ENCODE measurements at places on chromosomes 2 and 18.
A peak's percentile ranks its signal among the peaks of the same experiment; 100 is the strongest.

DNA sequence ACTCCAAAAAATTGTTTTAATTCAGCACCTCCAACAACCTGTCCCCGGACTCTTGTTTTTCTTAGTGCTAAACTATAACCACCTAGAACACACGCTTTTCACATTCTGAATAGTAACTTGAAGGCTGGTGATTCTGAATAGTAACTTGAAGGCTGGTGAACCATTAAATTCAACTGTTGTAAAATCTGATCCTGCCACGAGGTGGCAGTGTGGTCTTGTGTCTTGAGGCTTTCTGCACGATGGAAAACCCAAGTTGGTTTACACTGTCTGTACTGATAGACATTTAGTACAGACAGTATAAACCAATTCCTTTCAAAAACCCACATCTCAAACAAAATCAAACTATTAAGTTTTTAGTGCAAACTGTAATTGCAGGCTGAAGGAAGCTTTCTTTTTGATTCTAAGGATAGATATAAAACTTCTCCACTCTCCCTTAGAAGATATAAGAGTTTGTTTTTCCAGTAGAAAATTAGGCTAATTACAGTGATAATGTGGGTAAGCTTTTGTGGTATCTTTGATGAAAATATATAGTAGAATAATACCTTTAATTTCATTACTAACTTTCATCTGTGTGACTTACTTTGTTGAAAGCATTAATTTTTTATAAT is 57.6 kb downstream of the VAPA start:
- peak; percentile 87 for DNase-seq

GRCh38 chr2:12733846-12734245 is 17.1 kb downstream of the TRIB2 start:
- DNase-seq = no peak

DNA sequence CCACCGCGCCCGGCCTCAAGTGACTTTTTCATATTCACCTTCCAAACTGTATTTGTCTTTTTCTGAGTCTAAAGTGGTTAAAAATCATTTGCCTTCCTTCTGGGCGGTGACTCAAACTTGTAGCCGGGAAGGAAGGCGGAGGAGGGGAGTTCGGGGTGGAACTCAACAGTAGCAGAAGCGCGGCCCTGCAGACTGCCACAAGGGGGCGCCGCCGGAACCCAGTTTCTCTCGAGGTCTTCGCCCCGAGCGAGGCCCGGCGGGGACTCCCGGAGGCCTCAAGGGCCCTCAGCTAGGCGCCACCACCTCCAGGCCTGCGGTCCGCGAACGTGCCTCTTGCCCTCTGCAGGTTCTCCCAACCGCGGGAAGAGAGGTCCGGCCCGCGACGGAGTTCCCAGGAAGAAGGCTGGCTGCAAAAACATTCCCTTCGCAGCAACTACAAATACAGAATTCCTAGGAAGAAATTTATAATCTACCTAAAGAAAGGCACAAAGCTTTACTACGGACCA is 16.8 kb upstream of the ITM2C start:
- peak; percentile 78 for DNase-seq

DNA sequence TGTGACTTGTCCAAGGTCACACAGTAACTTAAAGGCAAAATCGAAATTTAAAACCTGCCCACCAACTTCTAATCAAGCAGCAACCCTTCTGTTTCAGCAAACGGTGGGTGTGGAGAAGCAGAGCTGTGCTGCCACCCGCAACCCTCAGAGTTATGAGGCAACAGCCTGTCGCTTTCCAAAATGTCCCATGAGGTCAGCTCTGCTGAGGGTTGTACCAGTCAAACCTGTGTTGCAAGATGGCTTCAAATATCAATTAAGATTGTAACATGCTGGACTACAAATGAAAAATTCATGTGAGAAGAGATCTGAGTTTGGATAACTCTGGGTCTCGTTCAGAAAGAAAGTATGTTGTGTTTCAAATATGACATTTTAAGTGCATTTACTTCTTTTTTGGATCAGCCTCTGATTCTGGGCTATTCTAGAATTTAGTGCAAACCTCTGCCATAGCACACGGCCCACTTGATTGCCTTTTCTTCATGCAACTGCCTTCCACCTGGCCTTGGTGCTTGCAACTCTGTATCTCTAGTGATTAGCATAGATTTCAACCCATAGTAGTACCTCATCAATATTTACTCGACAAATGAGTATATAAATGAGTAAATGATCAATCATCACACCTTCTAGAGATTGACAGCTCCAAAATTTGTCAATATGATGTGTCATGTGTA is 69.3 kb downstream of the TIMM21 start:
- DNase-seq = no peak

GRCh38 chr2:53670331-53670730 is 97.3 kb upstream of the CHAC2 start:
- DNase-seq = no peak

DNA sequence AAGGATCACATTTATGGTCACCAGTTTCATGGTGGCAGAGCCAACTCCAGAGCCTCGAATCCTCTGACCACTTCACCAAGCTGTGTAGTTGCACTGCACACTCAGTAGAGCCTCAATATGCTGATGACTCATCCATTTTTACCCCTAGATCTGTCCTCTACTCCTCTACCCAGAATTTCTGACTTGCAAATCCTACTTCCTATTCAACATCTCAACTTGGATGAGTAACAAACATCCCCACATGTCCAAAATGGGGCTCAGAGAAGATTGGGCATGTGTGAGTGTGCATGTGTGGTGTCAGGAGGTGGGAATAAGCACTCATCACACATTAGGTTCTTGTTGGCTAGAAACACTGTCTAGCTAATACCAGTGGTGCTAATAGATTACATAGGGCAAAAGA is 57.8 kb upstream of the IGFBP2 start:
- DNase-seq = no peak

GRCh38 chr2:212237350-212238095 is 301.1 kb downstream of the ERBB4 start:
- DNase-seq = no peak

- DNase-seq = no peak
Observed at GRCh38 chr2:68367953-68368653, 3.0 kb downstream of the PLEK start.

DNA sequence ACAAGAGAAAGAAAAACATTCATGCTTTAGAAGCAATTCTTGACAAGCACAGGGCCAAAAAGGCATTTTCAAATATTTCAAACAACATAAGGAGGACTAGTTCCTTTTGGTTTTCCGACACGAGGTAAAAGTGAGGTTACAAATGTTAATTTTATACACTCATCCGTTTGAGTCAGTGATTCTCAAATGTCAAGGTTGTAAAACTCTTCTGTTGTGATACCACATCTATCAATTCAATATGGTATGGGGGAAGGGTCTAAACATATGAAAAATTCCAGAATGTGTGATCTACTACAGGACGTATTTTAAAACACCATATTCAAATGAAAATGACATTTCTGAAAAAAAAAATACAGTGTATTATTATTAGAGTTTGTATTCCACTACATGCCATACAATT is 52.7 kb downstream of the TGIF1 start:
- no peak for DNase-seq

DNA sequence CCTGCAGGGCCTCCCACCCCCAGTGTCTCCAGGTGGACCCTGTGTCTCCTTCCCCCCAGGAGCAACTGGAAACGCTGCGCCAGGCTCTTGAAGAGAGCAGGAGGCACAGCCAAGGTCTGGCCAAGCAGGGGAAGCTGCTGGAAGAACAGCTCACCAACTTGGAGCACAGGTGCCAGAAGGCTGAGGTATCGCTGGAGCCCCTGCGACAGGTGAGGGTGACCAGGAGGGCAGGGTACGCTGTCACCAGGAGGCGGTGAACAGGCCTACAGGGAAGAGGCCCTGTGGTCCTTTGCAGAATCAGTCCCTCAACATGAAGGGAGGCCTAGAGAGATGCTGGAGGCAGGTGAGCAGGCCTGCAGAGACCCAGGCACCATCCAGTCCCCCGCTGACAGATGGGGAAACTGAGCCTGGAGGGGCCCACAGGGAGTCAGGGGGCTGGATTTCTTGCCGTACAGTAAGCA is 15.6 kb upstream of the SNED1 start:
- no peak for DNase-seq

GRCh38 chr2:209696836-209697711 is 74.6 kb upstream of the UNC80 start:
- DNase-seq = no peak

DNA sequence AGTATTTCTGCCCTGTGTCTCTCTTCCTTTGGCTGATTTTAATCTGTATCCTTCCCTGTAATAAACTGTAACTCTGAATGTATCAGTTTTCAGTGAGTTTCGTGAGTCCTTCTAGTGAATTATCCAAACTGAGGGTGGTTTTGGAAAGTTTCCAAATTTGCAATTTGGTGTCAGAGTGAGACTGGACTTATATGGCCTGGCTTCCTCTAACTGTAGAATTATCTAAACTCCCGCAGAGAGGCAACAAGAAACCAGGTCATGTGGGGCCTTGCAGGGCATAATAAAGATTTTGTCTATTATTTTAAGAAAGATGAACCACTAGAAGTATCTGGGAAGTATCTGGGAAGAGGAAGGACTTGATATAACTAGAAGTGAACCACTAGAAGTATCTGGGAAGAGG is 95.3 kb upstream of the RNF152 start:
- DNase-seq = no peak

DNA sequence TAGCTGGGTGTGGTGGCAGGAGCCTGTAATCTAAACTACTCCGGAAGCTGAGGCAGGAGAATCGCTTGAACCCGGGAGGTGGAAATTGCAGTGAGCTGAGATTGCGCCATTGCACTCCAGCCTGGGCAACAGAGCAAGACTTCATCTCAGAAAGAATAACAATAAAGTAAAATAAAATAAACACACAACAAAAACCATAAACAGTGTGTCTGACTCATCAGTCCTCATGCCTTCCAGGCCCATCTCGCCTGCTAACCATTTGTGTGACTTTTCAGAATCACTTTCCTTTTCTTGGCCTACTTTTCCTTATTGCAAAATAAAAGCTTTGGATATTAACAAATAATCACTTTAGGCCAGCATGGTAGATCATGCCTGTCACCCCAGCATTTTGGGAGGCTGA is 42.0 kb upstream of the ASXL2 start:
- DNase-seq = no peak

GRCh38 chr2:190763901-190764514 is 115.1 kb downstream of the NAB1 start:
- no peak for DNase-seq

DNA sequence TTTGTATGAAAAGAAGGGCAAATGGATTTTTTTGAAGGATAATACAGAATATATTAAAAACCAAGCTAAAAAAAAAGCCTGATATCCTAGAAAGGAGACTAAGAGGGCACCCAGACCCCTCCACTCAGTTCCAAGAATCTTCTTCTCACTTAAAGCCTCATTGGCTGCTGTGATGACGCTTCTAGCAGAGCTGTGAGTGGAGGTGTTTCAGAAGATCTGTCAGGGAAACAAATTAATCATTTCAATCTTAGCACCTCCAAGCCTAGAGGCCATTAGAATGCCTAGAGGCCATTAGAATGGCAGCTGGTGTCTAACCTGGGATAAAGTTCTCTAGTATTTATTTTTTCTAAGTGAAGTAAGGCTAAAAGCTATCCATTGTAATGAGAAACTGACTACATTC is 164.2 kb upstream of the TMEM200C start:
- no peak for DNase-seq

- DNase-seq = no peak
Observed at GRCh38 chr2:10686176-10686730, 3.5 kb downstream of the NOL10 start.

DNA sequence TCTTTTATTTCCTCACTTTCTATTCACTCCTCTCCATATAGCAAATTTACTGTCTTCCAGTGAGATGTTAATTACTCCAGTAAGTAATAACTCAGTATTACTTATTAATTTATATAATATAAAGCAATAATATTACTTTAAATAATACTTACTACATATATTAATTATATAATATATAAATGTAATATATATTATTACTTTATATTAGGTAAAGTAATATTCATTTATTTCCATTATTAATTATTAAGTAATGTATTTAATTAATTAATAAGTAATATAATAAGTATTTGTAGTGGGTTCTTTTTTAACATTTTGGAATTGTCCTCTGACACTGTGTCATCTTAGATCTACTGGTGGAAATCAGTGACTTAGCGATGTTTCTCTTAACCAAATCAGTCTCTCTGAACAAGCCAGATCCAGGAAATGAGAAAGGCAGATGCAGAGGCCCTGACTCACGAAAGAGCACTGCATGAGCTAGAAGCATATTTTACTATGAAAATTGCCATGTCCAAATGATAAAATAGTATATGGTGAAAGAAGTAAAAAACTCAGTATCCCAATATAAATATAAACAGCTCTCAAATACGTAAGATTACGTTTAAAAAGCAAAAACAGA is 115.9 kb downstream of the DSEL start:
- DNase-seq = peak; percentile 25

DNA sequence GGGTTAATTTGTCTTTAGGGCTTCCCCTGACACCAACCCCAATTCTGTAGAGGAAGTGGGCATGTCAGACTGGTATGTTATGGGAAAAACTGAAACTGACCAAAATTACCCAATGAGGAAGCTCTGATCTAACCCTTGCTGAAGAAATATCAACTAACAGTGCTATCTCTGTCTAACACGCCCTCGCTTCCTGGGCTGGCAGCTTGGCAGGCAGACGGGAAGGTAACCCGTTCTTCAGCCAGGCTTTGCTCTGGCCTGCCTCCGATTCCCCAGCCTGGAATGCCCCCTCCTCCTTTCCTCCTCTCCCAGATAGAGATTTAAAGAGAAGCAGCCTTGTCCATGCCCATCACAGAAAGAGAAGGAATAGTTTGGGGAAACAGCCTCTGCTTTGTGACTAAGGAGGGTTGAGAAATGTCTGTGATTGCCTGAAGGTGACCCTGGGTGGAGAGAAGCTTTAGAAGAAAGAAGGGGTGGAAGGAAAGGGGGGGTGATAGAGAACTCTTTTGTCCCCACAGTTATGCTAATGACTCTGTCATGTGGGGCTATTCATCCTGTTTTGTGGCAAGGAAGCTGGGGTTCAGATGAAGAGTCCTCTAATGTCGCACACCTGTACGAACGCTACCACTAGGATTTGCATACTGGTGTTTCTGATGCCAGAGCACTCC is 15.4 kb downstream of the HK2 start:
- peak; percentile 44 for DNase-seq

- no peak for DNase-seq
Observed at GRCh38 chr2:165793161-165793778, 777 bp downstream of the GALNT3 start.

DNA sequence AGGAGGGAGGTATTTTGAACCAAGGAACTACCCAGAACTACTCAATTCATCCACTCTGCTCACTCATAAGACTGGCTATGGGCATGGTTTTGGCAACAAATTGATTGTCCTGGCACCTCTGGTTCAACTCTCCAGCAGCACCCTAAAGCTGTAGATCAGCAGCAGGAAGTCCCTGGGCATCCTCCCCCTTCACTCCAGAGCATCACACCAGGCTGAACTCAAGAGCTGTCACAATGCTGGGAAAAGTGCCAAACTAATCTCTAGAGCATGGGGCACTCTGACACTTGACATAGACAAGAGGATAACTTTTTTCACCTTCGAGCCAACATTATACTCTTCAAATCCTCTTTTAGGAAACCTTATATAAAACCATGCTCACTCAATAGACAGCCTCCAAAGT is 154.1 kb upstream of the RBBP8 start:
- no peak for DNase-seq

GRCh38 chr2:96319396-96319795 is 5.7 kb upstream of the ITPRIPL1 start:
- no peak for DNase-seq
